ENCODE measurements at places on chromosomes 16 and 17.

DNA sequence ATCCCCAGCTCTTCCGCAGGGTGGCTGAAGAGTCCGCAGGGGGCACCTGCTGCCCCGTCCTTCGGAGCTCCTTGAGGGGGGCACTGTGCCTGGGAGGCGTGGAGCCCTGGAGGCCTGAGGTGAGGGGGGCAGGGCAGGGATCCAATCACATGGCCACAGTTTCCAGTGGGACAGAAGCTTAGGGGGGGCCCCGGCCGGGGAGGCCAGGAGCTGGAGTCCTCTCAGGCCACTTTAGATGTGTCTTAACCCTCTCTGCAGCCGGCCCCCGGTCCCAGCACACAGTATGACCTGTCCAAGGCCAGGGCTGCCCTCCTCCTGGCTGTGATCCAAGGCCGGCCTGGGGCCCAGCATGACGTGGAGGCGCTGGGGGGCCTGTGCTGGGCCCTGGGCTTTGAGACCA is 10.8 kb downstream of the ZNF213 start:
- no peak for DNase-seq

- no peak for DNase-seq
These were observed 22.4 kb upstream of the SHISA9 start for GRCh38 chr16:12878973-12879372.

GRCh38 chr16:8885674-8886592 is 3.8 kb downstream of the LITAFD start:
- DNase-seq: no peak

DNA sequence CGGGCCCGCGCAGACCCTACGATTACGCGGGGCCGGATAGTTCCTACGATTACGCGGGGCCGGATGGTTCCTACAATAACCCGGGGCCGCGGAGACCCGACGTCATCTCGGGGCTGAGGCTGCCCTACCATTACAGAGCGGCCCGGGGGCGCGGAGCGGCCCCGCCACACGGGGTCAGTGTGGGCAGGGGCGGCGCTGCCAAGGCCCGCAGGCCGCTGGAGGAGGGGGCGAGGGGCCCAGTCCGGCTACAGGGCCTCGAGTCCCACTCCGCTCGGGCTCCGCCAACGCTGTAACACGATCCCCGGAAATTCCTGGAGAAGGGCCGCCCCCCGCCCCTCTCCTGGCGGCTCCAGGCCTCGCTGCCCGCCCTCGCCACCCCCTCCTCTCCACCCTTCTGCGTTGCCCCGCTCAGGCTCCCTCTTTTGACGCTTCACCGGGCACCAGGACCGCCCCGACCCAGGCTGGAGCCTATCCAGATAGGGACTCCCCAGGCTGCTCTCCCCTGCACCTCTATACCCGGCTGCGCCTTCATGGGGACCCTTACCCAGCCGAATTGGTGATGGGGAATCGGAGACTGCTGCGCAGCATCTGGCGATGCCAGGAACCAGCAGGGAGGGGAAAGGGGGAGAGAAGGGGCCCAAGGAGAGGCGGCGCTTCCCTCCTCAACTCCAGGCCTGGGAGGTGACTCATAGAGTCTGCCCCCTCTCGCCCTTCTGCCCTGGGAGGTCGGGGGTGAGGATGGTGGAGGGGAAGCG is at the start of gene RAB34:
Gene RAB34, minus strand, starts transcription at position 291 of the 755 bp plus-strand sequence. CDS start 602 bp downstream, outside the sequence.
- no peak for DNase-seq

GRCh38 chr17:49404906-49405305 is 9.8 kb downstream of the PHB1 start:
- DNase-seq: no peak

DNA sequence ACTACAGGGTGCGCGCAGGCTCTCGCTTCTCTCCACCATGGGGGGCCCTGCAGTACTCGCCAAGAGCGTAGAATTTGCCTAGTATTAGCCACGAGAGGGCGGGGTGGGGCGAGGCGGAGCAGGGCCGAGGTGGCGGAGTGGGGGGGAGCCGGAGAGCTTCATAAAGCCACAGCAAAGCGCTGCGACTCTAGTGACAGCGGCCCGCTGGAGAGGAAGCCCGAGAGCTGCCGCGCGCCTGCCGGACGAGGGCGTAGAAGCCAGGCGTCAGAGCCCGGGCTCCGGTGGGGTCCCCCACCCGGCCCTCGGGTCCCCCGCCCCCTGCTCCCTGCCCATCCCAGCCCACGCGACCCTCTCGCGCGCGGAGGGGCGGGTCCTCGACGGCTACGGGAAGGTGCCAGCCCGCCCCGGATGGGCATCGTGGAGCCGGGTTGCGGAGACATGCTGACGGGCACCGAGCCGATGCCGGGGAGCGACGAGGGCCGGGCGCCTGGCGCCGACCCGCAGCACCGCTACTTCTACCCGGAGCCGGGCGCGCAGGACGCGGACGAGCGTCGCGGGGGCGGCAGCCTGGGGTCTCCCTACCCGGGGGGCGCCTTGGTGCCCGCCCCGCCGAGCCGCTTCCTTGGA is at the start of gene TBX21:
Gene TBX21, plus strand, starts transcription at position 190 of the 627 bp plus-strand sequence. Its CDS starts 219 bp downstream, at position 409.
- peak; percentile 82 for DNase-seq

- no peak for DNase-seq
These were observed 7.3 kb downstream of the TRIM65 start for GRCh38 chr17:75889454-75889853.

DNA sequence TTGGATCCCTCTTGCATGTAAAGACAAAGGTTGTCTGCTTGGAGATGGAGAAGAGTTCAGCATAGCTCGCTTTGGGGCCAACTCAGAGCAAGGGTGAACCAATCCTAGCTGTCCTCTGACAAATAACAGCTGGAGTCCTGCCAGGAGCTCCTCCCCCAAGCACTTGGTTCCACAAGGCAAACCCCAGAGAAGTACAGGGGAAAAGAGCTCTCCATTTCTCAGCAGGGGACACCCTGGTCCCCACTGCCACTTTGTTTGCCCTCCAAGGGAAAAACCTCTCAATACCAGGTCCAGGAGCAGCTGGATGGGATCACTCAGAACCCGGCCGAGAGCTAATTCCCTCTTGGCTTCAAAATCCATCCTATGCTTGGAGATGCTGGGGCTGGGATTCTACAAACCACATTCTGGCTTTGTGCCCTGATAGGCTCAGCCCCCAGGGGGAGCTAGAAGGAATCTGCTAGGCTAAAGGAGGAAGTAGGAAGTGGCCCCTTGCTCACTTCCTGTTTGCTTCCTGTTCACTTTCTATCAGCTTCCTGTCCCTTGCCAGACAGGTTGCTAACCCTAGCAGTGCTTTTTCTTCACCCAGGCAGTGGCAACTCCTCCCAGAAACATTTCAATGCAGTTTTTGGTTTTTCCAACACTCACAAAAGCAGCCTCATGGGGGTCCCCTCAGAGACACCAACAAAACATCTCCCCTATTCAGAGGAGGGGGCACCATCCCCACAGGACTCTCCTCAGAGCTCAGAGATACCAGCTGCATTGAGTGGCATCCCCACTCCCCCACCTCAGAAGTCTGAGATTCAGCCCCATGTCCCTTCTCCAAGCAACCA is 30.7 kb downstream of the CDRT4 start:
- DNase-seq: no peak

GRCh38 chr17:7587420-7588151 is 2.3 kb downstream of the SOX15 start:
- no peak for DNase-seq

- DNase-seq: no peak
These were observed 38.6 kb downstream of the CREBBP start for GRCh38 chr16:3841729-3842508.

DNA sequence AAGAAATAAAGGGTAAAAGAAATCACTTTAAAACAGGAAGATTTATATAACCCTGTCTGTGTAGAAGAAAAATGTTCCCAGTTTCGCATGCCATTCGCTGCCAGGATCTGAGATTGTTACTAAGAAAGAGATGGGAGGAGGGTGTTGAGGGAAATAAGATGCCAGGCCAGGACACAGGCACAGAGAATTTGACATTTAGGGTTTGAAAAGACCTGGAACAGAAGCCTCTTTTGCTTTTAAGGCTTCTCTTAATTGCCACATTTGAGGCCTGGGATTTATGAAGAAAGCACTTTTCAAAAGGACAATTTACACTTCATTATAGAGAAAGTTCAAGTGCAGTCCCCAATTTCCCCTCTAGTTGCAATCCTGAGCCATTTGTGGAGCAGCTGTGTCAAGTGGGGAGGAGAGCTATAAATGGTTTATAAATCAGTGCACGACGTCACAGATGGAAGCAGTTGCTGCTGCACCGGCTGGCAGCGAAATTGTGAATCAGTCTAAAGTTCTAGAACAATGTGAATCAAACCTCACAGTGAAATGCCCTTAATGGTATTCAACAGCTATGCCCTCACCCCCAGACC is 26.5 kb upstream of the C16orf87 start:
- DNase-seq: no peak

DNA sequence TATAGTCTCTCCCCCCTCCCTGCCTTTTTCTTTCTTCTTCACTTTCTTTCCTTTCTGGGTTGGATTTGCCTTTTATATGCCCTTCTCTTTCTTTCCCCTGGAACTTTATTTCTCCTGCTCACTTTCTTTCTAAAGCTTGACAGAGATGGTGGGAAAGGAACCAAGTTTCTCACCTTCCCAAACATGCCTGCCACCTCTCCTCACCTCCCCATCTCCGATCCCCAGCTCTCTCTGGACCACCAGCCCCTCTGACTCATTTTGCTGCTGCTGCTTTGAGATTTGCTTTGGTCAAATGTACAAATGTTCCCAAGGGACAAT is 6.7 kb upstream of the LHX1 start:
- DNase-seq: no peak
